Calu3 (cell line): ENCODE measurements at places on chromosomes 4 and X.

DNA sequence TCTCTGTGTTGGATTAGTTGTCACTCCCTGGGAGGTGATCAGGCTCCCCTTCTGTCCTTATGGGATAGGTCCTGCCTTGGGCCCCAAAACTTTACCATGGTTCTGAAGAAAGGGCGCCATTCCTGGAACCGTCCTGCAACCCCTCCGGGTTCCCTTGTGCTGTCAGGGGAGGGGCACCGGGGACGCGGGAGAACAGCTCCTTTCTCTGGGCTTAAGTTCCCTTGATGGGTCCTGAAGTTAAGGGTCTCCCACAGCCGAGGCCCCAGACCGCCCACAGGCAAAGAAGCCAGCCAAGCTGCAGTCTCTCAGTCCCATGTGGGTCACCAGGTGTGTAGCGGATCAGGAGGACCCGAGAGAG, 44.8 kb downstream of the UGT2A3 start:
- peak; percentile 13 for DNase-seq

- no peak for DNase-seq
Measured at GRCh38 chr4:163762741-163763140, 268.3 kb downstream of the TMA16 start.

GRCh38 chrX:53223955-53224859, 800 bp downstream of the KDM5C start:
- DNase-seq = peak; percentile 6

GRCh38 chr4:148786699-148787098, 344.5 kb upstream of the NR3C2 start:
- no peak for DNase-seq

DNA sequence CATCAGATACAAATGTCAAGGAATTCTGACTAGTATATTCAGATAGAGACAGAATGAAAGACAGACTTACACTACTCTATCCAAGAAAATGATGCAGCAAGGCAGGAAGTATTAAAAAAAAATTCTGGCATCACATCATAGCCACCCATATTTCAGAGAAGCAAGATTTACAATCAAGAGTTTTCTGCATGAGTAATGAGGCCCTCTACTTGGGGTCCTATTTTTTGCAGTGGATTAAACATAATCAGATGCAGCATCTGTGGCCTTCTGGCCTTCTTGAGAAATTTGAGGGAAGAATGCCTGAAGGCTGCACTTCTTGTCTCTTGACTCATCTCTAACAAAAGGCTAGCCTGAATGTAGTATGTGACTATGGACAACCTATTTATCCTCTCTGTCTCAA, 48.2 kb upstream of the SLIT2 start:
- DNase-seq = no peak

DNA sequence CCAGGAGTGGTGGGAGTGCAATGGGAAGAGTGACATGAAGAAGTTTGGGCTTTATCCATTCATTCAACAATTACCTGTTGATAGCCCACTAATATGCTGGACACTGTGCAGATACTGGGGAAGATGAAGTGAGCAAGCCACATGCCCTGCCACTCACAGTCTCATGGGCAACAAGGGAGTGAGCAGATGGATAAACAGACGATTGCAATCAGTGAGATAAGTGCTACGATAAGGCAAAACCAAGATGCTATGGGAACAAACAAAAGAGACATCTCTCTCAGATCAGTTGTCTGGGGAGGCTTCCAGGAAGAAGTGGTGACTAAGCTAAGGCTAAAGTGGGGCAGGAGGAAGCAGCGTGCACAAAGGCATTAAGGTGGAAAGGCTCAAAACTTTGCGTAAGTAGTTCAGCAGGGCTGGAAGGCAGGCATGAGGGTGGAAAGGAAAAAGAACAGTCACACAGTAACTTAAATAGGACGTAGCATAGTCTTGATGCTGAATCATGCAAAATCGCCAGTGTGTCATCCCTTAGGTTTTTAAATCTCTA, 31.7 kb downstream of the GAB3 start:
- no peak for DNase-seq

DNA sequence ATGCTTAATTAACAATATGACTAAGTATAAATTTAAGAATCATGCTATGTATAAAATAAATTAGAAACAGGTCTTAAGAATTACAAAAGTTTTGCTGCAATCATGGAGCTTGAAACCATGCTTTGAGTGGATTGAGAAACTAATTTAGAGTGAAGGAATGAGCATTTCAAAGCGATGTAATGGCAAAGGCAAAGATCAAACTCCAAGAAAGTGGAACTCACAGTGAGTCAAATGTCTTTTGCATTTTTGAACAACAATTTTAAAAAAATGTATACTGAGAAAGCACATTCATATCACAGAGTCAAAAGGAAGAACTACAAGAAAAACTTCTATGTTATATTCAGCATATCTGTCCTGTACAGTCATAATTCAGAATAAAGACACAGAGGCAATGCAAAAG, 6.6 kb downstream of the GPRIN3 start:
- no peak for DNase-seq

- DNase-seq = no peak
Measured at GRCh38 chr4:114081783-114082182, 102.3 kb upstream of the ARSJ start.
